Activated CD4-positive, CD25-positive, alpha-beta regulatory T cell treated with anti-CD3 and anti-CD28 coated beads, Interleukin-2, amount 50 U/mL, for 16 hours (primary cell): ENCODE measurements at places on chromosomes 1 and 21.

DNA sequence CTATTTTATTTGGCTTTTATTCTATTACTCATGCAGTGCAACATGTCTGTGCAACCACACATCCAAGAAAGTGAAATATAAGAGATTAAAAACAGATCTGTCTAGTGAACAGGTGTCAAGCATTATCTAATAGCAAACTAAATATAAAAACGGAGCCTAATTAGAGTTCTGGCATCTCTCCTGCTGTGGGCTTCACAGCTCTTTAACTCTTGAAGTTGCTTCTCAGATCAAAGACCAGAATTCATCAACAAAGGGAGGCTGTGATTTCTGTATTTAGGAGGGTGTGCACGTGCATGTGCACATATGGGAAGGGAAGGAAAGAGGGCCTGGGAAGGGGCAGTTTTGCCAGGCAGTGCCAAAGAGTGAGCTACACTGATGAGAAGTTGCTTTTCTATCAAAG is 81.0 kb downstream of the MIS18A start:
- no peak for DNase-seq

DNA sequence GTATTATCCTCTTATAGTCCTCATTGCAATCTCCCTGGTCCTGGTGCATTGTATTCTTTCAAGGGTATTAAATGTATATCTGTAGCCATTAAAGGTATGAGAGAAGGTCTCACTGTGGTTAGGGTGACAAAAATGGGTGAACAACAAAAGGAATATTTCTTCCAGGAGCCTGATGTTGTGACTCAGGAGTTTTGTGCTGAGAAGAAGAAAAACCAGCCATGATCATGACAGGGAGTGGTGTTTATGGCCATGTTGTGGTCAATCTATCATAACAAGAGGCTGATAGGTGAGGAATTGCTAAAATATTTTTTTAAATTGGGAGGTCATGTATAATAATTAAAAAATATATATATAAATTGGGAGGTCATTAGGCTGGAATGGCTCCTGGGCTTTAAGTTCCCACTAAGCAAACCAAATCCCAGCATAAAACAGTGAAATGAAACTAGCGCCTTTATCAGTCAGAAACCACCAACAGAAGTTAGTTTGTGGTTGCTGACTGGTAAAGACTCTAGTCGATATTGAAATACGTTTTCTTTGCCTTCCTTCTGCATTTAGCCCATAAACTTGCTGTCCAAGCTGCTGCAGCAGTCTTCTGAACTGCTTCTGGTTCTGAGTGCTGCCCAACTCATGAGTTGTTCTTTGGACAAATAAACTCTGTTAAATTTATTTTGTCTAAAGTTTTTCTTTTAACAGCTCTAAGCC is 60.3 kb downstream of the TBX19 start:
- DNase-seq, result no peak

GRCh38 chr1:218513328-218513727 is 168.2 kb downstream of the TGFB2 start:
- no peak for DNase-seq

- no peak for DNase-seq
Observed at GRCh38 chr1:209651138-209651587, 1.1 kb downstream of the LAMB3 start.

GRCh38 chr1:116097626-116098025 is 13.6 kb upstream of the MAB21L3 start:
- no peak for DNase-seq

GRCh38 chr1:153799016-153799415 is 23.8 kb downstream of the SLC27A3 start:
- no peak for DNase-seq

DNA sequence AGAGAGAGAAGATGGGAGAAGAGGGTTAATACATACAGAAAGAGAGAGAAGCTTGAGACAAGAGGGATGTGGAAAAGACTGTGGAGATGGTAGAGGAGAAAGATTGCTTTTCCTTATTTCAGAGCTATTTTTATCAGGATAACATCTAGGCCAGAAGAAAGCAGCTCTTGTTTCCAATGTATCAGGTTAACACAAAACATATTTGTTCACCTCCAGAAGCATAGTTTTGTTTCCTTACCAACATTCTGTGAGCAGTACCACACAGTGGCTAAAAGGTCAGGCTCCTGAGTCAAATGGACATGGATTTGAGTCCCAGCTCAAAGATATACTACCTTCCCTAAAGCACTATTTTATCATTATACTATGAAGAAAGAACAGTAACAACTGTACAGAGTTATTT is 185.5 kb downstream of the DUSP10 start:
- DNase-seq, result no peak

GRCh38 chr21:32207406-32207716 is 71.5 kb downstream of the MIS18A start:
- no peak for DNase-seq

DNA sequence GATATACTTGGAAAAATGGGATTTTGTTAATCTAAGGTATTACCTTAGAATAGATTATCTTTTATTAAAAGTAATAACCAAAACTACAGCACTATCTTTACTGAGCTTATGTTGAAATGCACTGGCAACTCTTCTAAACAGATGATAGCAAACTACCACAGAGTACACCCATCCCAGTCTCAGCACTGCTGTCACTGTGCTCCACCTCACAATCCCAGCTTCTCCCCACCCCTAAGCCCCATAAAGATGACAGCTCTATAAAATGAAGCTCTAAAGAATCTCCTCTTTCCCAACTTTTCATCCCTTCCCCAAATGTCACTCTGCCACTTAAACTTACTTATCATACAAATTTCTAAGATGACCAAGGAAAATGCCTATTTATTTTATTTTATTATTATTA is 6.4 kb downstream of the DSTYK start:
- no peak for DNase-seq

DNA sequence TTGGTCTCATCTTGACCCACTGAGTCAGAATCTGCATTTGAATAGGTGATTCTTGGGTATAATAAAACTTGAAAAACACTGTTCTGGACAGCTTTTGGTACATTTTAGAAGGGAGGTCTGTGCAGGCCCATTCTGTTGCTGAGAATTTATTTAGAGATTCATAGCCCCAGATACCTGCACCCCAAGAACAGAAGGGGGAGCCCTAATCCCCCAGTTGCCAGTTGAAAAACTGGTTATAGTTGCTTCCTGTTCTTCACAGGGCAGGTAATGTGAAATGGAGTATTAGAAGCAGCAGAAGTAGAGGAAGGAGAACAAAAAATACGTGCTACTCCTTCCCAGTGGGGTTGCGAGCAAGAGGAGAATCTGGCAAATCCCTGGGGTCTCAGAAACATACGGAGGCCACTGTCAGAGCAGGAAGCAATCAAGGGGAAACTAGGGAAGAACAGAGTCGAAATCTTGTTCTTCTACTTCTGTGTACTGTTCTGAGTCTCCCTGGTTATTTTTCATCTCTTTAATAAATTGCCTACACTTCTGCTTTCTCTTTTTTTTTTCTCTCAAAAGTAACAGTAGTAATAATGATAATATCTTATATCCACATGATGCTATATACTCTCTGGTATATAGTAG is 4.6 kb upstream of the CLCA2 start:
- no peak for DNase-seq

GRCh38 chr1:62621907-62622306 is 24.6 kb downstream of the ANGPTL3 start:
- DNase-seq, result no peak

DNA sequence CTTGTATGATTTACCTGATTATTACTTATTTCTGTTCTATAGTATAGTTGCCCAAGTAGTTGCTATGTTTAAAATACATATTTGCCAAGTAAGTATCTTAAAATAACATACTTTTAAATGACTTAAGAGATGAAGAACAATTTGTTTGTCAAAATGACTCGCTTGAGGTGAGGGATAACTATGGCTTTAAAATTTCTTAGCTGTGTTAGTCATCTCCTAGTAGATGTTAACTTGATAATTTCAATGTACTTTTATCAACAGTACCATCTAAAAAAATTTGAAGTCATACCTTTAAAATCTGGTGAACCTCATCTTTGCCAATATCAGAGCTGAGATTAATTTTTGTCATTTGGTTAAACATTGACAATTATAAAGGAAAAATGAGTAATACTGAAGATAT is 37.7 kb downstream of the ODR4 start:
- no peak for DNase-seq

DNA sequence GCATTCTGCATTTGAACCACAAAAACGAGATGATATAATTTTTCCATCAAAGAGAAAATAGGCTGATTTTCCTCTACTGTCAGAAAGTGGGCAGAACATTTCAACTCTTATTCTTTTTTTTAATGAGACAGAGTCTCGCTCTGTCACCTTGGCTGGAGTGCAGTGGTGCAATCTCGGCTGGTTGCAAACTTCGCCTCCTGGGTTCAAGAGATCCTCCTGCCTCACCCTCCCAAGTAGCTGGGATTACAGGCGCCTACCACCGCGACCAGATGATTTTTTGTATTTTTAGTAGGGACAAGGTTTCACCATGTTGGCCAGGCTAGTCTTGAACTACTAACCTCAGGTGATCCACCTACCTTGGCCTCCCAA is 11.6 kb downstream of the DSTYK start:
- DNase-seq, result no peak

GRCh38 chr1:227270554-227270953 is 47.7 kb downstream of the CDC42BPA start:
- DNase-seq, result no peak

GRCh38 chr1:111565079-111565478 is 54.5 kb upstream of the RAP1A start:
- DNase-seq, result no peak

DNA sequence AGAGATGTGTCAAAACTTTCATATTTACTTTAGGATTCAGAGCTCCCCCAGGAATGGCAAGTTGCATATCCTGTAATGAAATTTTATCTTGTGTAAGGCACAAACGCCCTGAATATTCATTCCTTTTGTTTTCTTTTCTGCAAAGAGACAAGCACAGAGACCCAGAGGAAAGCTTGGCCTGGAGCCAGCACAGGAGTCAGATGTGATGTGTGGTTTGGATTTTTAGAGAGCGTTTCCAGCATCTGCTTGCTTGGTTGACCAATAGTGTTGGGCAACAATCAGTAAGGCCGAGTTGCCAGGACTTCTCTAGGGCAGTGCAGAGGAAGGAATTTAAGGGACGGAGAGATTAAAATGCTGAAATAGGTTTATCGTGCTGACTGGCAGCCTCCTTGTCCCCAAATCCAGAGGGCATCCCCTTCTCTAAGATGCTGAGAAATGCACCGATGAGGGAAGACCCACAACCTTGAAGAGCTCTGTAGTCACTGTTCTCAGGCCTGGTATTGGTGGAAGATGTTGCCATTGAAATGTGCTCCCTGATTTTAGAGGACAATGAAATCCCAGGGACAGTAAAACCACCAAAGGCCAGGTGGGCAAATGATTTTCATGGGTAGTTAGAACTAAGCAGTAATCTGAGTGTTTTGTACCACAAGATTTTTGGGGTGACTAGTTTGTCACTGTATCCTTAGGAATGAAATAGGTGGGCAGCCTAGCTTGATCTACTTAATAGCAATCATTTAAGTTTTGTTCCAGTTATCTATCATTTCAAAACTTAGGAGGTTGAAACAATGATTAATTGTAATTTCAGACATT is 37.9 kb upstream of the RHOU start:
- no peak for DNase-seq

DNA sequence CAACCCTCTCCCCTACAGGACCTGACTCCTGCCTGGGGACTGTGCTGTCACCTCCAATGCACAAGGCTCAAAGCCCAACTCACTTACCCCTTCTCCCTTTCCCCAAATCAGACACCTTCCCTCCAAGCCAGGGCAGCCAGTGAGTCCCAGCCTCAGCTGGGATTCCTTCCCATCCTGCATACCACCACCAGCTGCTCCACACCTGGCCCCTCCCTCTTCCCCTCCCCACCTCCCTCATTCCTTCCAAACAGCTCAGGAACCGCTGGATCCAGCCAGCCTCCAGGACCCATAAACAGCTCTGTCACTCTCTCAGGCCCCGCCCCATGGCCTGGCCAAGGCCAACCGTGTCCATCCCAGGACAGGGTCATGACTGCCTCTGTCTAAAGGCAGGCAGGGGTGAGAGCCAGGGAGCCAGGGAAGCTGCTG is 41.4 kb downstream of the ACOT7 start:
- DNase-seq, result no peak

GRCh38 chr1:24343412-24344089 is 24.4 kb downstream of the GRHL3 start:
- DNase-seq, result no peak

- DNase-seq, result no peak
Observed at GRCh38 chr1:223556414-223557129, 108.9 kb downstream of the CAPN8 start.

DNA sequence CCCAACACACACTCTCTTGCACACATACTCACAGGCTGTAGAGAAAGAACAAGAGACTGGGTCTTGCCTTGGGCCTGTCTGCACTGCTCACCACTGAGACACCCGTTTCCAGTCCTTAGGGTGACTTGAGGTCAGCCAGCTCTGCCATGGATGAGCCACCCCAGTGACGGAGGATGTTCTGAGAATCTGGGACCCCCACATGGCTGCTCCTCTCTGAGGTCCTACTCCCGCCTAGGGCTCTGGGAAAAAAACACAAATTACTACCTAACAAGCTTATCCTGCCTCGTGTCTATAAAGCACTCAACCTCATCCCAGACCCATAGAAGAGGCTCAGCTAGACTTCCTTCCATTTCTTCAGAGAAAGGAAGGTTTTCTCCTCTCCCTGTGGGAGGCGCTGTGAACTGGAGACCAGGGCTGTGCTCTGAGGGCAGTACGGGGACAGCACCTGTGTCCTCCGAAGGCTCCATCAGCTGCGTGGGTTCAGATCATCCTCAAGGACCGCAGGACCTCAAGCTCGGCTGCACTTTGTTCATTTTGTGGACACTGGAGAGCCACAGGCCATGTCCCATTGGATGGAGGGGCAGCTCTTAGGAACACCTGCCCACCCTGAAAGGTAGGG is 4.3 kb upstream of the CLEC20A start:
- no peak for DNase-seq

GRCh38 chr1:185377831-185378230 is 60.8 kb upstream of the IVNS1ABP start:
- no peak for DNase-seq

- DNase-seq, result no peak
Observed at GRCh38 chr1:156122086-156122485, 7.6 kb downstream of the LMNA start.

DNA sequence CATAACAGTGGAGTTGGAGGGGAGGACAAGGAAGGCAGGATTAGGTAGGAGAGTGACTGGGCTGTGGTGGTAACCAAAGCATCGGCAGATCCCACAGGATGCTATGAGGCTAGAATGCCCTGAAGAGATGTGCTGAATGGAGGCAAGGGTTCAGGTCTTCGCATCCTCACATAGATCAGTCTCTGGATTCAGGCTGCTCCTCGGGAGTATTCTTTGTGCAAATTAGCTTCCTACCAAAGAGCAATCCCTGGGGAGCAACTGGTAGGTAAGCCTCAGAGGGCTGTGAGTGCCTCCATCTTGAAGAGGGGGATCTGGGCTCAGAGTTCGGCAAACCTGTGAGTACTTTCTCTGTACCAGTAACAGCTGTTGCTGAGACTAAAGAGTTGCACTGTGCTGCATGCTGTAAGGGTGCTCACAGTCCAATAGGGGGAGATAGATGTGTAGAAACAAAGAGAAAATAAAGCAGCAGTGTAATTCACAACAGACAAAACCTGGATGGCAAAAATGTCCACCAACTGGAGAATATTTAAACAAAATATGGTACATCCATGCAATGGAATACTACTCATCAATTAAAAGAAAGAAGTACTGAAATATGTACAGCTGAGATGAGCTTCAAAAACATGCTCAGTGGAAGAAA is 322.4 kb upstream of the DEPDC1 start:
- no peak for DNase-seq

- no peak for DNase-seq
Observed at GRCh38 chr21:21232320-21232719, 234.1 kb downstream of the NCAM2 start.

GRCh38 chr1:185376288-185376687 is 59.2 kb upstream of the IVNS1ABP start:
- DNase-seq, result no peak

GRCh38 chr1:6357243-6357936 is 36.2 kb downstream of the ACOT7 start:
- no peak for DNase-seq
